Activated naive CD4-positive, alpha-beta T cell (primary cell): ENCODE measurements at places on chromosomes 6 and 20.

GRCh38 chr6:42125231-42125630 lies 17.2 kb downstream of the C6orf132 start:
- DNase-seq: no peak

DNA sequence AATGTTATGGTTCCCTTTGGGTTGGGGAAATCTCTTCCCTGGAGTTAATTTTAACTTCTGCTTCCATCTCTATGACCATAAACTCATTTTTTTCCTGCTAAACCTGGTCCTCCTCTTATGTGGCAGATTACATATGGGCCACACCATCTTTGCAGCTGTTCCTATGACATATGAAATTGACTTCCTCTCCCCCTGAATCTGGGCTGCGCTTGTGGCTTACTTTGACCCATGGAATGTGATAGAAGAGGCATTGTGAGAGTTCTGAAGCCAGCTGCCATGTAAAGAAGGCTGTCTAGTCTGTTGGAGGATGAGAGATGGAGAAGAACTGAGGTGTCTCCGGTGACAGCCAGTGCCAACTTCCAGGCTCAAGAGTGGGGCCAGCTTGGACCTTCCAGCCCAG lies 100.1 kb downstream of the CDC5L start:
- DNase-seq: no peak

DNA sequence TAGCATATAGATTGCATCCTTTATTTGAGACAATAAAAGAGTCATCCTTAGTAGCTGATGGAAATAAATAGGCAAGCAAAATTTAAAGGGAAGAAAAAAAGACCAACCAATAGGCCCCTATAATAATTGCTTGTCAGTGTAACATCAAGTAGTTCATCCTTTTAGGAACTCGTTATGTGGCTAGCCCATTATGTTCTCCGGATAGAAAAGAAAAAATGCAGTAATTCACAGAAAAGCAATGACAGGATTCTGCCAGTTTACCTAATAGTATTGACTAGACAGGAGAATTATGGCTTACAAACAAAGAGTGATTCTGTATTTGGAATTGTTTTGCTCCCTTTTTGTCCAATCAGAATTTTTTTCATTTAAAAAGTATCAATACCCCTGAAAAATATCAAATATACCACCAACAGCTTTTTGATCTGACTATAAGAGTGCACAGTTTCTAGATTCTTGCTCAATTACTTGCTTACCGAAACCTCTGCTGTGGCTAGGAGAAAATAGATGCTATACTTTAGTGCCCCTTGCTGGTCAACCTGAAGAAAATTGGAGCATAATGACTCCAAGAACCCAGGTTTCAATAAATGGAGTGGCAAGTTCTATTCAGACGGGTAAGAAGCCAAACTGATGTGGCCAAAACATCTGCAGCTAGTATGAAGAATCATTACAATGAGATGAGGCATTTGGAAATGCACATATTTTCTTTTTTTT lies 91.5 kb upstream of the SASH1 start:
- no peak for DNase-seq

GRCh38 chr6:78746457-78746856 lies 120.9 kb upstream of the IRAK1BP1 start:
- DNase-seq: no peak

- DNase-seq: no peak
These were observed 6.5 kb upstream of the C20orf204 start for GRCh38 chr20:64029293-64030117.
